ENCODE measurements at places on chromosomes 6 and 20.

GRCh38 chr6:37324131-37325033, 29.4 kb upstream of the RNF8 start:
- DNase-seq = no peak

- no peak for DNase-seq
These were observed 177.2 kb upstream of the ASCC3 start for GRCh38 chr6:101058296-101058695.

DNA sequence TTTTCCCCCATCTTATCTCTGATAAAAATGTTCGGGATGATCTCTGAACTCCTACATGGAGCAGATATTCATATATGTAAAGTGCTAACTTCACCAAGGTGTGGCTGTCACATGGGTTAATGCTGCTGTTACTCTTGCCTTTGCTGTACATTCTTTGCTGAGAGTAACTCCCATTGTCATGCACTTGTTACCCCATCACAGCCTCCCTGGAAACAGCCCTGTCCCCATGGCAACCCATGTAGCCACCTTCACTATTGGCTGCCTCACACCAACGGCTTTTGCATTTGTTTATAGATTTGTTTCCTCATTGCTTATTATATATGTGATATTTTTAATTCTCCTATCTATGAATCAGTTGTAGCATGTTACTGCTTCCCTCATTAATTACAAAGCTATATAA, 17.3 kb upstream of the IBTK start:
- no peak for DNase-seq

DNA sequence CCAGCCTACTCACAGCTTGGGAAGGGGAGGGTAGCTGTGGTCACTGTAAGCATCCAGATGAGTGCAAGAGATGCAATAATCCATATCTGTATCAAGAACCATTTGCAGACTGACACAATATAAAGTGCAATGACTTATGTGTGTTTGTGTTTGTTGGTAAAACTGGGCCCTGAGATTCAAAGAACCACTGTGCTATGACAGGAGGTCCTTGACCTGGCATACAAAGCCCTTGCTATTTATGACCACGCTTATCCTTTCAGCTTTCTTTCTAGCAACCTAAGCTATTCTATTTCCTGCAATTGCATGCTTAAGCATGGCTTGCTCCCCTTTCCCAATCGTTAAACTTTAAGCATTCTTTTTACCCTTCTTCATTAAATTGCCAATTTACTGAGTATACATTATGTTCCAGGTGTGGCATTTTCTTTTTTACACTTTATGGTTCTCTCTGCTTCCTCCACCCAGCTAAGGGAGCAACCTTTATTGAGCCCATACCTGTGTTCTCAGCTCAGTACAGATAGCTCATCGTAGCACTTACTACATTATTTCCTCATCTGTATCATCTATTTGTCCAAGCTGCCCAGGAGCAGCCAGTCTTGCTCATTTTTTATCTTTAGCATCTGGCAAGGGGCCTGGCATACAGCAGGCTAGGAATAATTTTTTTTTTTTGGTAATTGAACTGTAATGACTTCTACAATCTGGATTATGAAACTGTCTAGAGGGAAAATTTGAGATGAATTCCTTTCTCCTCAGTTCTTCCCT, 3.5 kb downstream of the MCUR1 start:
- DNase-seq = no peak
